ENCODE measurements at places on chromosomes 5 and 9. TPM values are rescaled to one million over a fixed set of nuclear protein-coding genes. Genes with fewer than 3 reads are reported as not detected.

Gene TERT
- total RNA-seq = not detected

Gene CA9
- total RNA-seq = 6.7 TPM

Gene IQGAP2
- 1.4 TPM for total RNA-seq

Gene C9orf153
- total RNA-seq = not detected

Gene C5orf58
- total RNA-seq = not detected

Gene ENTREP1
- not detected for total RNA-seq

Gene KIF4B
- total RNA-seq = 0.08 TPM

Gene NUTM2G
- not detected for total RNA-seq

Gene IL31RA
- 6.1 TPM for total RNA-seq

Gene ATOSB
- 19.8 TPM for total RNA-seq

Gene RAPGEF1
- total RNA-seq = 16.5 TPM

Gene IRX2
- 0.64 TPM for total RNA-seq

Gene DCP2
- 18.8 TPM for total RNA-seq

Gene NKD2
- total RNA-seq = 102 TPM

Gene TMEM203
- total RNA-seq = 57.0 TPM

Gene GZMA
- total RNA-seq = not detected

Gene PDZD2
- 0.16 TPM for total RNA-seq

Gene HTR4
- not detected for total RNA-seq

Gene CCDC183
- not detected for total RNA-seq

Gene TTC1
- 38.9 TPM for total RNA-seq

Gene LRRC19
- total RNA-seq = not detected

Gene NPR3
- total RNA-seq = 2.7 TPM

Measured in epithelial cell of alveolus of lung (primary cell).